Foreskin keratinocyte (primary cell): ENCODE measurements at places on chromosomes 2 and 18.

- no peak for DNase-seq
Observed at GRCh38 chr2:39546409-39546808, 109.3 kb upstream of the MAP4K3 start.

DNA sequence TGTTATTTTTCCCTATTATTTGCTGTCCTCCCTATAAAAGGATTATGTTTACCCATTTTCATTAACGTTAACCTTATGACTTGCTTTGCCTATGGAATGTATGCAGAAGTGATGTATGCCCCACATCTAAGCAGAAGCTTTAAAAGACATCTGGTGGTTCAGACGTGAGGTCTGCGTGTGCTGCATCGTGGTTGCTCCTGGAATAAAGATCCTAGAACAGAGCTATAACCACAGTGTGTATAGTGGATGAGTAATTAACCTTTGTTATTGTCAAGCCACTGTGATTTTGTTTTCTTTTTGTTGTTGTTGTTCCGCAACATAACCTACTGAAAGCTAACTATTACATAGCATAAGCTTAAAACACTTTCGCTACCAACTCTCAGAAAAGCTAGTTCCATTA, 20.9 kb upstream of the CFAP36 start:
- no peak for DNase-seq

DNA sequence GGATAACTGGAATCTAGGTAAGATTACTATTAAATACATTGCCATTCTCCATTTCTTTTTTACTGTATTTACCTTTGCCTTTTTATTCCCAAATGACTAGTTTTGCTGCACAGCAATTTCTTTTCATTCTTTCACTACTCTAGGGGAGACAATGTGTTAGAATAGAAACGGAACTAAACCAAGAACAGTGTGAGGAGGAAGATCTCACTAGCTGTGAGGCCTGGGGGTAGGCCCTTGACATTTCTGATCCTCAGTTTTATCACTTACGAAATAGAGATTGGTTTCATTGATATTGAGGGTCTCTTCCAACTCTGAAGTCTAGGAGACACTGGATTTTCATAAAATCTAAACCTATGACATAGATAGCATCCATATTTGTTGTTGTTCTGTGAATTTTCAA, 191.1 kb downstream of the IKZF2 start:
- DNase-seq, result no peak

GRCh38 chr2:105961599-105962146, 217.0 kb downstream of the NCK2 start:
- no peak for DNase-seq

- DNase-seq, result no peak
Observed at GRCh38 chr2:237593036-237593435, 2.5 kb upstream of the RAB17 start.

DNA sequence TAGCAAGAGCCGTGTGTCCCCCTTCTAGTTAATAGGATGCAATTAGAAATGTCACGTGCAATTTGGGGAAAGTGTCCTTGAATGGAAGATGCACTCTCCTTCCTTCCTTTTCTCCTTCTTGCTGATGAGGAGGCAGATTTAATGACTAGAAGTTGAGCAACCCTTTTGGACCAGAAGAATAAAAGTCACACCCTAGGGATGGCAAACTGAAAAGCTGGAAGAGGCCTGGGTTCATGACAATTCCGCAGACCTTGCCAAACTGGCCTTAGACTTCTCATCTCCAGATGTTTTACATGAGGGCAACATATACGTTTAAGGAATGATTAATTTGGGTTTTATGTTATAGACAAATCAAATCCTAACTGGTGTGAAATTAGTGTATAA, 38.6 kb upstream of the NCOA1 start:
- no peak for DNase-seq

GRCh38 chr2:457792-458424, 170.0 kb upstream of the ALKAL2 start:
- no peak for DNase-seq

DNA sequence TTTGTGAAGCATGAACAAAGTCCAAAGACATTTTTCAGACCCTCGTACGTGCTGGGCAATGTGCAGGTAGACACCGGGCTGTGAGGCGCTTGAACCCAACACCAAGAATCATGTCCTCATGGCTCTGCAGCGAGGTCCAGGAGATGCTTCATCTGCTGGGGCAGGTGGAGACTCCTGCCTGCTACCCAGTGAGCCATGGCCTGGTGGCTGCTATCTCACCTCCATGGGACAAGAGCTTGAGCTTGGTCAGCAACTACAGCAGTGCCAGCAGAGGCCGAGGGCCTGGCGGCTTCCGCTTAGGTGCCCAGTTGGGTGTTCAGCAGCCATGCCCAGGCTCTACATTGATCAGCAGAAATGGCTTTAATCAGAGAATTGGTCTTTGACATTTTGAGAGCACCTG, 281.0 kb upstream of the HS6ST1 start:
- no peak for DNase-seq

- no peak for DNase-seq
Observed at GRCh38 chr2:65077898-65078297, 21.7 kb downstream of the CEP68 start.

DNA sequence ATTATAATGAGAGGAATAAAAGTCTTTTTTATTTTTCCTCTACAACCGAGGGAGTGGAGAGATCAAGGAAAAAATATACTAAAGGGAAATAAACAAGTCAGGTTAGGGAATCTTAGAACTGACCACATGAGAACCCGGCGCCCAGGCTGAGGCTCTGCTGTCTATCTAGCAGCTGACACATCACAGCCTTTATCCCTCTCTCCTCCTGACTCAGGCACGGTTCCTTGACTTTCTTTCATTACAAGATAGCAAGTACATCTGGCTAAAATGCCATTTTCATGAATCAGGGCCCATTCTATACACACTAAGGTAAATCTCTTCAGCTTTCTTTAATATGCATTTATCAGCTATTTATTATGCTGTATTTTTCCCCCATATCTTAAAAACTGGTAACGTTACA, 296.0 kb downstream of the TMX3 start:
- DNase-seq, result peak; percentile 49
